CD4-positive, alpha-beta T cell (primary cell): ENCODE measurements at places on chromosomes 7 and 10.
A peak's percentile ranks its signal among the peaks of the same experiment; 100 is the strongest.

DNA sequence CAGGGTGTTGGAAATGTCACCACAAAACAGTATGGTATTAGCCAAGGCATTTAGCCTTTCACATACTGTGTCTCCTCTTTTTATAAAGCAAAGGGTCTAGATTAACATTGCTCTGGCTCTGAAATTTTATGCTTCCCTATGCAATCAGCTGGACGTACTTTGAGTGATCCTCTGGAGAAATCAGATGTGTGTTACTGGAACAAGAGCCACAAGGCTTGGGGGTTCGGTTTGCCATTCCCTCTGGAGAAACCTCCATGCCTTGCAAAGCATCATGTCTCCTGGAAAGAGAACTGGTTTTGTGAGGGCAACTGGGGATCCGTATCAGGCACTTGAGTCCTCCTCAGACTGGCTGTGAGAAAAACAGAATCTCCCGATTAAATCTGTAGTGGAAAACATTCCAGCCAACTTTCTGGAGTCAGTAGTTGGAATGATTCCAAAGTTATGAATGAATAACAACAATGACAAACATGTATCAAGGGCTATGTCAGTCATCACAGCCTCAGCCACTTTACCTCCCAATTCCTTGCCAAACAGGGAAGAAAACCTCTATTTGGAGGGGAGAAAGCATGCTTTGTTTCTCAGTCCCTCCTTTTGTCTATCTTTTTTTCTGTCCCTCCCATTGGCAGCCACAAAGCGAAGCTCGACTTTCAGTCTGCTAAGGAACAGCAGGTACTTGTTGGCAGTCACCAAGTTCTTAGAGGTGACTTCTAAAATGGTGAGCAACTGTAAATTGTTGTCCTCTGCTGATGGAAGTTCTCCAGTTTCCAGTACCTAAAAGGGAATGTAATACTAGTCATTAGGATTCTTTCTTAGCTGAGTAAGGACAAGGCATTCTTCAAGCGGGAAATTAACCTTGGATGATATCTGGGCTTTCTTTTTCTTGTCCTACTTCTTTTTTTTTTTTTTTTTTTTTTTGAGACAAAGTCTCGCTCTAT lies 864.8 kb upstream of the AUTS2 start:
- no peak for DNase-seq

GRCh38 chr7:151796871-151797537 lies 79.9 kb downstream of the PRKAG2 start:
- no peak for DNase-seq

DNA sequence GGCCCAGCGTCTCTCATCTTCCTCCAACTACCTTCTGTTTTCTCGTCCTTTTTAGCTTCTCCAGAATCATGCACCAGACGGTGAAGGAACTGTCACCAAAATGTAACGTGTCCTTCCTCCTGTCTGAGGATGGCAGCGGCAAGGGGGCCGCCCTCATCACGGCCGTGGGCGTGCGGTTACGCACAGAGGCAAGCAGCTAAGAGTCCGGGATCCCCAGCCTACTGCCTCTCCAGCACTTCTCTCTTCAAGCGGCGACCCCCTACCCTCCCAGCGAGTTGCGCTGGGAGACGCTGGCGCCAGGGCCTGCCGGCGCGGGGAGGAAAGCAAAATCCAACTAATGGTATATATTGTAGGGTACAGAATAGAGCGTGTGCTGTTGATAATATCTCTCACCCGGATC lies 15.8 kb downstream of the TACR2 start:
- no peak for DNase-seq

DNA sequence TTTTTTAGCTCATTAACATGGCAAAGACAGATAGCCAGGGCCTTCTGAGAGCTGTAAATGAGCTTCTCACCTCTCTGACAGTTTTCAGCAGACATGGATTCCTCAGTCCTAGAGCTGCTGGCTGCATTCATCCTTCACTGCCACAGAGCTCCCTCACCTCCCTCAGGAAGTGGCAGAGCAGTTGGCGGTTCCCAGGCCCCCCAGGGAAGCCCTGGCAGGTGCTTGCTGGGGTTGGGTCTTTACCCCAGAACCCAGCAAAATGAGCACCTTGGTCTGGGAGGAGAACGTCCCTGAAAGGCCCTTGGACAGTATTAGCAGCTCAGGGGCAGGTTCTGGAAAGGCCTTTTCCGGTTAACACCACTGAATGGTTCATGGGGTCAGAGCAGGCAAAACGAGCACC lies 288.0 kb downstream of the PTPRN2 start:
- DNase-seq, result no peak

DNA sequence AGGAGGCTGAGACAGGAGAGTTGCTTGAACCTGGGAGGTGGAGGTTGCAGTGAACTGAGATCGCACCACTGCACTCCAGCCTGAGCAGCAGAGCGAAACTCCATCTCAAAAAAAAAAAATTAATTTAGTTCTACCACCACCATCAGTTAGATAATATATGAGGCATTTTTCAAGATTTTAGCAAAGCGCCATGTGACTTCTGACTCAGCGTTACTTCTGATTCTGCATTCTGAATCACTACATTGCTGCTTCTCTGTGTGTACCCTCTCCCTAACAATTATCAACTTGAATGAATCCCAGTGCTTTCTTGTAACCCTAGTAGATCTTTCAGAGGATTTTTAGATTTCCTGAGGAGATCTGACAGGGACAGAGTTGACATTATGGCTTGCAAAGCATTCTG lies 176.8 kb upstream of the SORCS1 start:
- DNase-seq, result no peak

DNA sequence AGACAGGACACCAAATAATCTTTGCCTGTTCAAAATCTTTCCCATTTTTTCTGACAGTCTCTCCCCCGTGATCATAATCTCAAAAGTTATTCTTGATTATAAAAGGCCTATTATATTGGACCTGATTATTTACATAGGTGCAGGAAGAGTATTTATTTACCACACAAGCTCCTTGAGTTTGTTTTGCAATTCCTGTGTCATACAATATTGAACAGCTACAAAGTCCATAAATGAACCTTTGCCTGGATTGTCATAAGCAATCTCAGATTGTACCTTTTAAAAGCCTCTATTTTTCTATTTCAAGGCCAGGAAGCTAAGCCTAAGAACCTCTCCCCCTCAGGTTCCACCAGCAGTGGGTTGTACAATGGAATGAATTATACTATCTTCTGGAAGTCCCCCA lies 183.9 kb upstream of the MEOX2 start:
- DNase-seq, result no peak

- DNase-seq, result no peak
Measured at GRCh38 chr10:133109711-133110110, 22.0 kb downstream of the ADGRA1 start.

- DNase-seq, result peak; percentile 70
Measured at GRCh38 chr10:133258818-133259601, 17.7 kb downstream of the ADAM8 start.

DNA sequence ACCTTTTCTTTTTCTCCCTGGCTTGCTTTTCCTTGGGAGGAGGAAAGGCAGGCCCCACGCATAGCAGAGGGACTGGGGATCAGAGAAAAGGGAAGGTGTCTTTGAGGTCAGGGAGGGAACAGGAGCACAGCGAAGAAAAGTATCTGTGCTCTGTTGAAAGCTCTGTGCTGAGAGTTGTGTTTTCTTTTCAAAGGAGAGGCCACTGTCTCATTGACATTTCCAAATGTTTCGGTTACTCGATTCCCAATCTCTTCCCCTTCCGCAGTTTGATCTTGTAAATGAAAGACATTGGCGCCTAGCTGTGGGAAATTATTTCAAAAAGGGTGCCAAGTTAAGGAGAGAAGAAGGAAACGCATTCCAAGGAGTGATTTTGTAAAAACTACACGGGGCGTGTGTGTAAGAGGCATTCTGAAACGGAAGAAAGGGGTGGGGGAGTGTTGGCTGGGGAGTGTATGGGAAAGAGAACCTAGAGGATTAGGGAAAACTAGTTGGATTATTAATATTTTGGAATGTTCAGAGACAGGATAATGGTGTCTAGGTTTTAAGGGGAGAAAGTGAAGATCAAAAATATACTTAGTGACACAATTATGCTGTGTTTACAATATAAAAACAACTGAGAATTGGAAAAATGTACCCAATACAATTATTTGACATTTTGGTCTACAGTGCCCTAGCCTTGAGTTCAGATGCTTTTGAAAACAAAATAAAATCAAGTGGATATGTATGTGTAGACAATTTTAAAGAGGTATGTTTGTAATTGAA lies 708 bp downstream of the KLHDC10 start:
- no peak for DNase-seq

GRCh38 chr10:6624392-6624791 lies 44.3 kb upstream of the PRKCQ start:
- no peak for DNase-seq

DNA sequence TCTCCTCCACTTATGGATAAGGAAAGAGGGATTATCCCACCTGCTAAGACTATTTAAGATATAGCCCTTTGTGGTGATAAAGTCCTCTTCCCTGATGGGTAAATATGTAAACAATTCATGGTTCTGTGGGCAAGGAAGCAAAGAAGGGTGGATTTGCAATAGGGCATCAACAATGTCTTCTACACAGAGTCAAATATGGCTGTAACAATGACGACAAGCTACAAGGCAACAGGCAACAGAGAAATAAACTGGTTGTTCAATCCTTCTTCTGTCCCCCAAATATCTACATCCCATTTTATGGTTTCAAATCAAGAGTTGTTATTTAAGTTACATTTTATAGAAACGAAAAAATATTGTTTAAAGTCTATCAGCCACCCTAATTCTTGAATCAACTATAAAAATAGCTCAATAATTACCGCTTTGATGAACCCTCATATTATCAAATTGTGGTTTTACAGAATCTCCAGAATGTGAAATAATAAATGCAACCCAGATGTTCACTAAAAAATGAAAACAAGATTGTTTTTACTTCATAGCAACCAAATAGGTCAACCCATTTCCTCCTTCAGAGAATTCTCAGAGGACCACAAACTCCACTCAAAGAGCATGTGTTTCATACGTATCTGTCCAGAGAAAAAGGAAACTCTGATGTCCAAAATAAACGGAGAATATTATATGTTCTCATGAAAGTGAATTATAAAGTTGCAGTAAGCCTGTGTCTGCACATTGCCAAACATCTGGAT lies 13.8 kb downstream of the CYTH3 start:
- no peak for DNase-seq

GRCh38 chr7:65912237-65912636 lies 39.4 kb downstream of the VKORC1L1 start:
- DNase-seq, result no peak

DNA sequence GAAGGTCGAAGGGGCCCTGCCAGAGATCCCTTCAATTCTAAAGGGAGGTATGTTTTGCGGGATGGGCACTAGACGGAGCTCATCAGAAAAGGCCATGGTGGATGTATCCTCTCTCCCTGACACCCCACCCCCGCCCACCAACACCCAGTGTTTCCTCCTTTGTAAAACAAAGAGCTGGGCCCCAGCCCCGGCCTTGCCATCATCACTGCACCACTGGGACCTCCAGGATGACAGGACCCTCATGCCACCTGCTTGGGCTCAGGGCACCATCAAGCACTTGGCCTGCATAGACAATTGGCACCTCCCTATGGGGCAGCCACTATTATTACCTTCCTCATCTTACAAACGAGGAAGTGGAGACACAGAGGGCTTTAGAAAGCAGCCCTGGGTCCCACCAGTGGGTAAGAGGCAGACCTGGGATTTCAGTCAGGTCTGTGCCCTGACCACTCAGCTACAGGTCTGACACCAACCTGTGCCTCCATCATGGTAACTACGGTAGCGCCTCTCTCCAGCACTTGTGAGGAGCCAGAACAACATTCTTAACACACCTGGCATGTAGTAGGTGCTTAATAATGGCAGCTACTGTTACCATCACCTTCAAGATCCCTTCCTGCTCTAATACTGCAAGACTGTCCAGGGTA lies 2.0 kb downstream of the CALML3 start:
- no peak for DNase-seq

- no peak for DNase-seq
Measured at GRCh38 chr10:79165070-79165778, 96.5 kb downstream of the ZMIZ1 start.

- no peak for DNase-seq
Measured at GRCh38 chr7:78703391-78703790, 750.1 kb downstream of the MAGI2 start.

DNA sequence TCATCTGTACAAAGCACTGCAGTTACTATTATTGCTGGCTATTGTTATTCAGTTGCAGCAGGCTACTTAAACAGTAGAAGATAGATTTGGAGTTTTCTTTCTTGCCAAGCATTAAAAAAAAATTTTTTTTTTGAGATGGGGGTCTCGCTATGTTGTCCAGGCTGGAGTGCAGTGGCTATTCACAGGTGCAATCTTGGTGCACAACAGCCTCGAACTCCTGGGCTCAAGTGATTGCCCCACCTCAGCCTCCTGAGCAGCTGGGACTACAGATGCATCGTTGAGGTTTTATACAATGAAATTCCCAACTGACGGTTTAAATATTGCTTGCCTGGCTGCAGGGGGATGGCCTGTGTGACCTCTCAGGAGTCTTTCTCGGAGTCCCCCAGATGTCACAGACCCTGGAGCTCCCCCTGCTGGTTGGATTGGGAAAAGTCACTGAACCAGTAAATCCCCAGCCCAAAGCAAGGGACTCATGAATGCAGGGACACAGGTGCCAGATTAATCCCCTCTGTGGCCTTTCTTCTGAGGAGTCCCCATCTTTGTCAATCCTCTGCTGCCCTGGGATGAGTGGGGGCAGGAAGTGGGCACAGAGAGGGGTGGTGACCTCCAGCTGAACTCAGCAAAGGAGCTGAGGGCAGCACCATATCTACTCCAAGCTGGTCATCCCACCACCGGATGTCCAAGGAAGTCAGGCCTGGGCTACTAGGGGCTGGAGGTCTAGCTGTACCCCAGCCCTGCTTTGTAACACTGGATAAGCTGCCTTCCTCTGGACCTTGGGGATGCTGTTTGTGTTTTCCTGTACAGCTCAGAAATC lies 149.6 kb downstream of the C10orf105 start:
- DNase-seq, result peak; percentile 80

GRCh38 chr7:49771427-49772176 lies 1.8 kb upstream of the VWC2 start:
- no peak for DNase-seq

- DNase-seq, result no peak
Measured at GRCh38 chr10:841535-841934, 90.0 kb downstream of the LARP4B start.

DNA sequence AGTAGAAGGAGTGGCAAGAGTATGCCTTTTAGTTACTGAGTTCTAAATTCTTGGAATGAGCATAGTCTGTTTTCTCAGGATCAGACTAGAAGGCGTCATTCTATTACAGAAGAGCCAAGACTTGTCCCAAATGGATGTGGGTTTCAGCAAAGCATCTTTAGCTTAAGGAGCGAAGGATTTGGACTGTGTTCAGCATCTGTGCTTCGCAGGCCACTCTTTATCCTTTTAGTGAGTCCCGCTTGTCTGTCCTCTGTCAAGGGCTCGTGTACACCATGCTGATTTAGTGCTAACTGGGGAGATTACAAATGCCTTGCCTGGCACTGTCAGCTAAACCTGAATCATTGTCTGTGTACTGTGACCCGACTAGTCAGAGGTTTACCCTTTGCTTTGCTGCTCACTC lies 465.7 kb downstream of the AUTS2 start:
- DNase-seq, result no peak
